ENCODE measurements at places on chromosomes 7 and 10. TPM values are rescaled to one million over a fixed set of nuclear protein-coding genes. Genes with fewer than 3 reads are reported as not detected.

HYAL4 gene
- not detected for total RNA-seq

SLC16A12 gene
- 43.5 TPM for total RNA-seq

TBX20 gene
- not detected for total RNA-seq

ARHGEF5 gene
- total RNA-seq = 5.9 TPM

OR9A2 gene
- not detected for total RNA-seq

RNLS gene
- 37.2 TPM for total RNA-seq
